Mesothelial cell of epicardium (in vitro differentiated cells): ENCODE measurements at places on chromosomes 4 and X.

- no peak for DNase-seq
Measured at GRCh38 chrX:49242545-49243066, 7.3 kb downstream of the CCDC22 start.

DNA sequence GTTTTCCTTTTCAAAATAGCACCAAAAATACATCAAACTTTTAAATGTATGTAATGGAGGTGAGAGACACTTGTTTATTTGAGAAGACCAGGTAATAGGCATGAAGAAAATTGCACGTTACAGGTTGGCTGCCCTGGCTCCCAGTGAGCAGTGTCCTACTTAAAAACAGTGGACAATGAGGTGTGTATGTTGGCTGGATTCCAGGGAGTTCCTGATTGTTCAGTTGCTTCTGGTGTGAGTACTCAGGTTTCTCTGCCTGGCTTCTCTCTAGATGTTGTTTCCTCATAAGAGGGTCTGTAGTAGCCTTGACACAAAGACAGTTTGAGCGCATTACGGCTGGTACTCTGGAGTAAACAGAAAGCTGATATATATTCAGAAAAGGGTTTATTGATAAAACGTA lies 29.4 kb downstream of the SNX25 start:
- DNase-seq: no peak

DNA sequence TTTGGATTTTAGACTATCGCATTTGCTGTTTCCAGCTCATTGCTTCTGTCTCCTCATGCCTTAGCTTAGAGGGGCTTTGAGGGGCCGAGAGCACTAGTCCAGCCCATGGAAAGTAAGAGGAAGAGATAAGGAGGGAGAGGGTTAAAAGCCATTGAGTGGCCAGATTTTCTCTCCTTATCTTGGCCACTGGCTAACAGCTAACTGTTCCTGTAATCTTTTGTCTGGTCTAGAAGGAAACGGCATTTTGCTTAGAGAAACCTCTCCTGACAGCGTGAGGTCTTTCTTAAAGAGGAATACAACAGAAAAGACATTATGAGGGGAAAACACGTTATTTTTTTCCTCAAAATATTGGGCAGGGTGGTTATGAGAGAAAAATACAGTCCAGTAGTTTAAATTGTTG lies 7.9 kb downstream of the GPR101 start:
- DNase-seq: no peak

GRCh38 chr4:128560754-128561495 lies 248.6 kb upstream of the JADE1 start:
- DNase-seq: no peak
